Large intestine (tissue), 12 donors: ENCODE measurements at places on chromosomes 16 and 17. TPM values are rescaled to one million over a fixed set of nuclear protein-coding genes. Genes with fewer than 3 reads are reported as not detected.
A peak's percentile ranks its signal among the peaks of the same experiment; 100 is the strongest.

GRCh38 chr16:49844359-49844758, 11.6 kb downstream of the ZNF423 start:
- DNase-seq = no peak

DNA sequence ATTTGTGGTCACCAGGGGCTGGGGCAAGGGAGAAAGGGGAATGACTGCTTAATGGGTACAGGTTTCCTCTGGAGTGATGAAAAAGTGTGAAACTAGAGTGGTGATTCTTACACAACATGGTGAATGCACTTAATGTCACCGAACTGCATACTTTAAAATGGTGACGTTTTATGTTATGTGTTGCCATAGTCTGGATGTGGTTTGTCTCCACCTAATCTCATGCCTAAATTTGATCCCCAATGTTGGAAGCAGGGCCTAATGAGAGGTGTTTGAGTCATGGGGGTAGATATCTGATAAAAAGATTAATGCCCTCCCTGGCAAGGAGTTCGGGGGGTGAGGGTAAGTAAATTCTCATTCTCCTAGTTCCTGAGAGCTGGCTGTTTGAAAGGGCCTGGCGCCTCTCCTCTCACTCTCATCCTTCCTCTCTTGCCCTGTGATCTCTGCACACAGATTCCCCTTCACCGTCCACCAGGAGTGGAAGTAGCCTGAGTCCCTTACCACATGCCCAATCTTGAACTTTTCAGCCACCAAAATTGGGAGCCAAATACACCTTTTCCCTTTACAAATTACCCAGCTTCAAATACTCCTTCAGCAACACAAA, 15.3 kb downstream of the XPO6 start:
- no peak for DNase-seq

DNA sequence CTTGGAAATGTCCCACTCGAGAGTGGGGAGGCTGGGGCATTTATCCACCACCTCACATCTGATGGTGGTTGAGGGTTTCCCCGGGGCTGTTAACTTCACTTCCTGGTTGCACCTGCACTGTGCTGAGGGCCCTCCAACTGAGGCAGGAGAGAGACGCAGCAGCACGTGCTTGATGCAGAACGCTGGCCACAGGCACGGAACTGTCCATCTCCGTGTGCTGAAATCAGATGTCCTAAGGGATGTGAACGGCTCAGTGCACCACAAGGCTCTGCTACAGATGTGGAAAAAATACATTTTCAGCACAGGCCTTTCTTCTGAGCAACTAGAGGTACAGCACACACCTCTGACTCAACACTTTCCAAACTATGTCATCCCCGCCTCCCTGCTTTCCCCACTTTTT, 114.8 kb upstream of the C16orf82 start:
- DNase-seq = no peak

DNA sequence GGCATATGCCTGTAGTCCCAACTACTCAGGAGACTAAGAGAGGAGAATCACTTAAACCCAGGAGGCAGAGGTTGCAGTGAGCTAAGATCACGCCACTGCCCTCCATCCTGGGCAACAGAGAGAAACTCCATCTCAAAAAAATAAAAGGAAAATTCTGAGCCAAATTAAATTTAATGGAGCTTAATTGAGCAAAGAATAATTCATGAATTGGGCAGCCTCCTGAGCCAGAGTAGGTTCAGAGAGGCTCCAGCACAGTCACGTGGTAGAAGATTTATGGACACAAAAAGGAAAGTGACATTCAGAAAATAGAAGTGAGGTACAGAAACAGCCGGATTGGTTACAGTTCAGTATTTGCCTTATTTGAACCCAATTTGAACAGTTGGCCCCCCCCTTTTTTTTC, 10.9 kb downstream of the VPS35L start:
- no peak for DNase-seq

DNA sequence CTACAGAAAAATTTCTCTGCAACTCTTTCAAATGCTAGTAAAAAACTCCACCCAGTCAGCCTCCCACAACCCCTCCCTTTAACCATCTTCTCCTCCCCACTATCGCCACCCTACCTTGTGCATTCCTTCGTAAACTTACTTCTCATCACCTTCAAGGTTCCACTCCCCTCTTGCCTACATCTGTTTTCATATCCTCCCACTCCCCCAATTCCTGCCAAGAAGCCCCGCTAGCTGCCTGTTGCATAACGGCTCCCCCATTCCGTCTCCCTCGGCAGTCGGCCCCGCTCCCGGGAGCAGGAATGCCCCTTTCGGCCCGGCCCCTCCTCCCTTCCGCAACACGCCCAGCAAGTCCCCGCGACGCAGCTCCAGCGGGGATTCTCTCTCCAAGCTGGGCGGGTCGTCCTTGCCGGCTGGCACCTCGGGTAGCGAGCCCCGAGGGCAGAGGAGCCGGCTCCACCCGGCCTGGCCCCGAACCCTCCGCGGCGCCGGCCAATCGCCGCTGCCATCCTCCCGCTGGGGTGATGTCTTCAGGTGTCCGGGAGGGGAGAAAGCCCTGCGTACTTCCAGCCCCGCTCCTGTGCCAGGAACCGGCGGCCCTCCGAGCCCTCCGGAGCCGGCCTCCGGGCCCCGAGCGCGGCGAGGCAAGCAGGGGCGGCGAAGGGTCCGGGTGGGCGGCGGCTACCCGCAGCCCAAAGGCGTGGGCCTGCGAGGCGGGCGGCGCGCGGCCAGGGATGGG, 1.5 kb downstream of the PHLPP2 start:
- peak; percentile 46 for DNase-seq

- no peak for DNase-seq
Observed at GRCh38 chr16:20673882-20674683, 23.4 kb downstream of the ACSM1 start.

- no peak for DNase-seq
Observed at GRCh38 chr17:44061446-44061845, 5.0 kb downstream of the LSM12 start.

- DNase-seq = peak; percentile 49
Observed at GRCh38 chr17:74780443-74781238, 4.5 kb upstream of the NAT9 start.

DNA sequence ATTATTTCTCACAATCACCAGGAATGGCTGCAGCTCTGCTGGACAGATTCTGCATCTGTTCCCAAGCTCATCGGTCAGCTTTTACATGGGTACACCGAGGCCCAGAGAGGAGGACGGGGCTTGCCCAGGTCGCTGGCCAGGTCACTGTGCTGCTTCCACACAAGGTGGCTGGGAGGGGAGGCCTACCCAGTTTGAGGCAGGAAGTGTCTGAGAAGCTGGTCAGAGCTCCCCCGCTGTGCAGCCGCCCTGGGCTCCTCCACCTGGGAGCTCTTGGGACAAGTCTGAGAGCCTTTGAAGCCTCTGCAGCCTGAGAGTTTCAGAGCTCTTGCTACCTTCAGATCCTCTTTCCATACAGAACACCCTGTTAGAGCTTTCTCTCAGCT, 143.3 kb downstream of the CLEC16A start:
- no peak for DNase-seq

DNA sequence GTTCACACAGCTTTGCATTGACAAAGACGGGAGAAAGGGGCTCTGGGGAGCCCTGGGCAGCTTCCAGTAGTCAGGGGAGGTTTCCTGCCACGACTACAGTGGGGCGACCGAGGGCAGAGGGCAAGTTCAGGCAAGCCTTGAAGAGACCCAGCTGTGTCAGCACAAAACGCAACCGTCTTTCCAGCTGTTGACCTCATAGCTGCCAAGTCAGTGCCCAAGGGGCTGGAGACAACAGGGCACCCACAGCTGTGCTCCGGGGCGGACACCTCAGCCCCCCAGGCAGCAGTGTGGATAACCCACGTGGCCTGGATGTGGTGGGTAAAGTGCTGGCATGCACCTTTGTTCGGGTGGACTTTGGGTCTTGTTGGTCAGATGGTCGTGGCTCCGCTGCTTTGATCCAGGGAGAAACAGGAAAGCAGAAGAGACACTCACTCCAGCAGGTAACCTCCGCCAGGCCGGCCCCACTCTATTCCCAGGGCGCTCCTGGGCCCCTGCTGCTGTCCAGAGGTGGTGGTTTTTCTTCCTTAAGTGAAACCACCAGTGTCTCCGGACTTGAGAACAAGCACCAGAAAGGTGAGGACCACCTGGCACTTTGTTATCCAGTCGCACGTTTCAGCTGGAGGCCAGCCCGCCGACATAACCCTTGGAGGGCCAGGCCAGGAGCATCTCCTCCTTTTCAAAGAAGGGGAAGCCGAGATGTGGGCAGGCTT, 17.6 kb upstream of the CBX2 start:
- peak; percentile 28 for DNase-seq

GRCh38 chr16:70706948-70707465, 21.2 kb upstream of the MTSS2 start:
- DNase-seq = no peak

GRCh38 chr16:89910717-89911354, 7.8 kb upstream of the MC1R start:
- no peak for DNase-seq

The MT1F gene
- polyA plus RNA-seq = 77.0 TPM

The DPEP1 gene
- 165 TPM for polyA plus RNA-seq

The NATD1 gene
- polyA plus RNA-seq = 6.9 TPM

The CDK5RAP3 gene
- 200 TPM for polyA plus RNA-seq

The CDH16 gene
- 7.9 TPM for polyA plus RNA-seq

The KRT31 gene
- polyA plus RNA-seq = not detected

The FBXW10 gene
- 1.1 TPM for polyA plus RNA-seq

The BLTP2 gene
- 61.9 TPM for polyA plus RNA-seq

The SLC5A11 gene
- polyA plus RNA-seq = 10.0 TPM

The ZG16 gene
- 2.2 TPM for polyA plus RNA-seq

The SLC46A1 gene
- polyA plus RNA-seq = 13.7 TPM
